Natural killer cell treated with Interleukin-12 subunit alpha and Interleukin-12 subunit beta and Interleukin-15 and Interleukin-18, amount 100 ng/mL, for 72 hours (primary cell): ENCODE measurements at places on chromosomes 2 and 18. TPM values are rescaled to one million over a fixed set of nuclear protein-coding genes. Genes with fewer than 3 reads are reported as not detected.

MAP2 gene
- total RNA-seq, result not detected

NBEAL1 gene
- 12.3 TPM for total RNA-seq

HRH4 gene
- not detected for total RNA-seq

HNRNPLL gene
- 54.5 TPM for total RNA-seq

ASIC4 gene
- 0.12 TPM for total RNA-seq

ERLEC1 gene
- 45.9 TPM for total RNA-seq

- peak; percentile 85 for DNase-seq
Measured at GRCh38 chr2:64325852-64326577, 127.9 kb upstream of the LGALSL start.

GRCh38 chr18:25726298-25726697, 364.1 kb downstream of the SS18 start:
- peak; percentile 72 for DNase-seq

GRCh38 chr2:54531558-54531957, 75.4 kb downstream of the SPTBN1 start:
- no peak for DNase-seq

DNA sequence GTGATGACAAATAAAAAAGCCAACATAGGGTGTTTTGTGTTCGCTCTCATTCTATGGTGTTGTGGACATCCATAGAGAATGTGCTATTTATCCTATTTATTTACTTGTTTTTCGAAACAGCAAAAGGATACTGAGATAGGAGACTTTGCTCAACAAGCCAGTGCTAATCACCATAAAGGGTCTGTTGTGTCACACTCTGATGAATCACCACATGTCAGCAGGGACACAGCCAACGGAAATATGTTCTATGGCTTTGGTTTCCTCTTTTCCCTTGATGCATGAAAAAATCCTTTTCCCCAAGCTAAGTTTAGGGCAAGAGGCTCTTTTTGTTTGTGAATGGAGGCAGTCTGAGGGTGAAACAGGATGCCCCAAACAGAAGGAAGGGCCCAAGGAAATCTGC, 154.3 kb downstream of the RNF152 start:
- DNase-seq, result no peak

DNA sequence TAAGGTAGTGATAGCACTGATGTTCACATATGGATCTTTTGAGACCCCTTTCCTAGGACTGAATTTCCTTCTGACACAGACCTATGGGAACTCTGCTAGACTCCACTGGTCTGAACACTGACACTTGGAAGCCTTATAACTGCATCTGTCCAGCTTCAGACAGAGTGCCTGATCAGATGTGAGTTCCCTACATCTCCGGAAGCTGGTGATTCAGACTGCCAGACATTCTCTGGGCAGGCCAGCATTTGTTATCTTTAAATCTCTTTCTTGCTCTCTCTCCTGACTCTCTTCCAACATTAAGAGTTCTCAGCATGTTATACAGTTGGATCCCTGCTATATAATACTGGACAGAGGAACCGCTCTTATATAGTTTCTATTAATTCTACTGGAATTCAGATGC, 408.5 kb downstream of the ZEB2 start:
- DNase-seq, result no peak

DNA sequence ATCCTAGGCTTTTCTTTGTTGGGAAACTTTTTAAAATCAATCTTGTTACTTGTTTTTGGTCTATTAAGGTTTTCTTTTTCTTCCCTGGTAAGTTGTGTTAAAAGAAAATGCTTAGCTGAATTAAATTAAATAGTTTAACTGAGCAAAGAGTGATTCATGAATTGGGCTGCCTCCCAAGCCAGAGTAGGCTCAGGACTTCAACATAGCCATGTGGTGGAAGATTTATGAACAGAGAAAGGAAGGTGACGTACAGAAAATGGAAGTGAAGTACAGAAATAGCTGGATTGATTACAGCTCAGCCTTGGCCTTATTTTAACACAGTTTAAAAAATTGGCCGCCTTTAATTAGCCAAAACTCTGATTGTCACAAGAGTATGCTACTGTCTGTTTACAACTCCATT, 27.9 kb upstream of the GALNT5 start:
- DNase-seq, result no peak

GRCh38 chr2:27717070-27717795, 53.5 kb downstream of the SLC4A1AP start:
- DNase-seq, result no peak

DNA sequence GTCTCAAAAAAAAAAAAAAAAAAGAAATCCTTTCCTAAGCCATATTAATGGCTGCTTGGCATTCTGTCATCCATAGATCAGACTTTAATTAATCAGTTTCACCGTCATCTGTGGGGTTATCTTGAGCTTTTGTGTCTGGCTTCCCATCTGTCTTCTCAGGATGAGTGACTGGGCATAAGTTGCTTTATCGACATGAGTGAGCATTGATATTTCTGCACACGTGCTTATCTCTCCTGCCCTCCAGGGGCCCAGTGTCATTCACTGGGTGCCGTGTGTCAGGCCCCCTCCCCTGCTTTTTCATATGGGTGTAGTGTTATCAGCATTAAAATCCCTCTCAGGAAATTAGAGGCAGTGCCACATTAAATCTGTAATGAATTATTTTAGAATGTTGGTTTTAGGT, 65.6 kb downstream of the SH3BP4 start:
- DNase-seq, result no peak

- DNase-seq, result no peak
Measured at GRCh38 chr2:694906-695510, 17.8 kb upstream of the TMEM18 start.

DNA sequence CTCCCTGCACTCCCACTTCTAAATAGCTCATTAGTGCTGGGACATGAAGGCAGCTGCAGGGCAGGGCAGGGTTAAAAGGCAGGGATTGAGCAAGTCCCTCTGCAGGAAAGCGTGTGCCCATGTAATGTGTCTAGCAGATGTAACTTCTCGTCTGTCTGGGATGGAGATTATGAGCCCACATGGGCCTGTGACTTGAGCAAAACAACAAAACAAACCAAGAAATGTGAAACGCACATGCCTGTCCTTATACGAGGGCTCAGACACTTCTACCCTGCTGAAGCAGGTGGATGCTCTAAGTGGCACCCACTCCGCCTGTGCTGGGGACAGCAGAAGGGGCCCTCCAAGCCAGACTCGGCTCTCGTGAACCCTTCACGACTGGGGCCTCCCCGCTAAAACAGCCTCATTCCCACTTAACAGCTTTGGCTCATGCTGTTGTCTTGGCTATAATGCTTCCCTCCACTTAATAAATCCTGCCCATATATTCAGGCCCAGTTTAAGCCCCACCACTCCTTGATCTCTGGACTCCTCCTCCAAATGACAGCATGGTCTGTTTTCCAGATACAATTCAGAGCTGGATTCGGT, 40.9 kb downstream of the TMEM247 start:
- no peak for DNase-seq

GRCh38 chr2:134460583-134460998, 206.7 kb downstream of the MGAT5 start:
- no peak for DNase-seq

DNA sequence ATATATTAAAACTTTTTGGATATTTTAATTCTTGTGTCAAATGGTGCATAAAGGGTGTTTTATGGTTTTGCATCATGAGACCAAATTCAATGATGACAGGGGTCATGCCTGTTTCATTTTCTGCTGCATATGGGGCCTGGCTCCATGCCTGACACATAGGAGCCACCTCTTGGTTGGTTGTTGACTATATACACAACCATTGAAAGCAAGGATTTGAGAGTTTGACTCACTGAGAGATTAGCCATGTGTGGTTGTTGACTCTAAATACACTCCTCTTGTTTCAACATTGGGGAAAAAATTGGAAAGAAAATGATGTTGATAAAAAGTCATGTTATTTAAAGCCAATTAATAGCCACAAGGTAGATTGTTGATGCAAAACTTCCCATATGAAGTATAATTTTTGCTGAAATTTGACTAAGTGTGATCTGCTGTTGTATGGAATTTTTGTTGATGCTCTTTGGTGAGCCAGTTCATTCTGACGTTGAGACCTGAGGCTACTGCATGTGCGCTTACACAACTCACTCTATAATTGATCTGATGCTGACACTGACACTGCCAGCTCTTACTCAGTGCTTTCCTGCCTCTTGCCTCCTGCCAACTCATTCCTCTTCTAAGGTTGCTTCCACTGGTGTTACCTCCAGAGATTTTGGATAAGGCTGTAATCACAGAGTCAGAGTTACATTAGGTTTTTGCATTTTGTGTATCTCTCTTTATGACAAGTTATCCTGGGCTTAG, 446.2 kb upstream of the SLC14A2 start:
- no peak for DNase-seq

- DNase-seq, result no peak
Measured at GRCh38 chr18:75202696-75203365, 6.1 kb downstream of the PTGR3 start.

DNA sequence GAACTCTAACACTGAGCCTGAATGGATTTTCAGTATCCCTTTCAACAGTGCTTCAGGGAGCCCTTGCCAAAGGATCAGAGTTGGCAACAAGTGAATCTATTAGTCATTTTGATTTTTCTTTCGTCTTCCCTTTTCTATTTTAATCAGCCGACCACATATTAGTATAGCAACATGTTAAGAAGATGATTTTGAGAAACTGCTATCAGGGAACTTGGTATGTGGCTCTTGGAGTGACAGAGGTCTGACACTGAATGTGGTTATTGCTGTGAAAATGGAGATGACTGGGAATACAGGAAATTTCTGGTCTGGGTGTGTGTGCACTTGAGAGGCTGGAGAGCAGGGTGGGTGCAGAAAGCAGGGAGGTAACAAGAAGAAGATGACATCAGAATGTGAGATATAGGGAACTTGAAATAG, 28.7 kb upstream of the IL1RL1 start:
- DNase-seq, result no peak

DNA sequence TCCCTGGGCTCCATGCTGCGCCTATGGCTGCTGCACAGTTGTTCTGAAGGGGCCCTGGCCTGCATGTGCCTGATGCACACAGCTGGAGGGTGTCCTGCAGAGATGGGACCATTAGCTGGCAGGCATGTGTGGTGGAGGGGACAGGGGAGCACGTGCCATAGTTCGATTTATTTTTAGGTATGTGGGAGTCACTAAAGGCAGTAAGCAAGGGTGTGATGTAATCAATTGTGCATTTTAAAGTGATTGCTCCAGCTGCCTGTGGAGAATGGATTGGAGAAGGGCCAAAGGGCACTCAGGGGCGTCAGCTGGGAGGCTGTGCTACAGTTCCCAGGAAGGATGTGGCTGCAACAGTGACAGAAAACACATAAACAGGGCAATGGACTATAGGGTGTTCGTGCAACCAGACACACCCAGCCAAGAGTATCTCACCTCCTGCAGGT, 205.1 kb downstream of the ARL4C start:
- peak; percentile 63 for DNase-seq

GRCh38 chr18:74068296-74068695, 79.3 kb downstream of the FBXO15 start:
- no peak for DNase-seq

- no peak for DNase-seq
Measured at GRCh38 chr18:64712035-64712434, 563.1 kb upstream of the LINC00305 start.

DNA sequence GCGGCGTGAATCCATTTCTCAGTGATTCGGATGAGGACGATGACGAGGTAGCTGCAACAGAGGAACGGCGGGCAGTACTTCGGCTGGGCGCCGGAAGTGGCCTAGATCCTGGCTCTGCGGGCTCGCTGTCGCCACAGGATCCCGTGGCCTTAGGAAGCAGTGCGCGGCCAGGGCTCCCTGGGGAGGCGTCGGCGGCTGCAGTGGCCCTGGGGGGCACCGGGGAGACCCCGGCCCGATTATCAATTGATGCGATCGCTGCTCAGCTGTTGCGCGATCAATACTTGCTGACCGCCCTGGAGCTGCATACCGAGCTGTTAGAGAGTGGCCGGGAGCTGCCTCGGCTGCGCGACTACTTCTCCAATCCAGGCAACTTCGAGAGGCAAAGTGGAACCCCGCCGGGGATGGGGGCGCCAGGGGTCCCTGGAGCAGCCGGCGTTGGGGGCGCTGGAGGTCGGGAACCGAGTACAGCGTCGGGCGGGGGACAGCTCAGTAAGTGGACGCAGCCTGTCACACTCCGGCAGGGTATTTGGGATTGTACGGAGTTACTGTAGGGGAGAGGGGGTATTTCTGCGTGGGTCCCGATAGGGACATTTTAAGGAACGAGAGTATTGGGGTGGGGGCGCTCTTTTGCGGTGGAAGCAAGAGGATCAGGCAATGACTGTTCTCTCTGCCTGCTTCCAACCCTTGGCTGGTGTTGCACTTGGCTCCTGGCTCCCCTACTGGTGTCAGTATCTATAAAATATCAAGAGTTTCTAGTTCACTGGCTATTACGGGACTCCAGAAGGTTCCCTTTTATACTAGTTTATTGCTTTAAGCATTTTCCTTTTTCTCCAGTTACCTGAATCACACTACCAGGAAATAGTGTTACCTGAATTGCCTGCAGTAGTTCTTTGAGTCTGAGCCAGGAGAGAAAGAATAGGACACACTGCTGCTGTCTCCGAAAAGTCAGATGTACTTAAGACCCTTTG, 772 bp downstream of the RELCH start:
- DNase-seq, result peak; percentile 68

DNA sequence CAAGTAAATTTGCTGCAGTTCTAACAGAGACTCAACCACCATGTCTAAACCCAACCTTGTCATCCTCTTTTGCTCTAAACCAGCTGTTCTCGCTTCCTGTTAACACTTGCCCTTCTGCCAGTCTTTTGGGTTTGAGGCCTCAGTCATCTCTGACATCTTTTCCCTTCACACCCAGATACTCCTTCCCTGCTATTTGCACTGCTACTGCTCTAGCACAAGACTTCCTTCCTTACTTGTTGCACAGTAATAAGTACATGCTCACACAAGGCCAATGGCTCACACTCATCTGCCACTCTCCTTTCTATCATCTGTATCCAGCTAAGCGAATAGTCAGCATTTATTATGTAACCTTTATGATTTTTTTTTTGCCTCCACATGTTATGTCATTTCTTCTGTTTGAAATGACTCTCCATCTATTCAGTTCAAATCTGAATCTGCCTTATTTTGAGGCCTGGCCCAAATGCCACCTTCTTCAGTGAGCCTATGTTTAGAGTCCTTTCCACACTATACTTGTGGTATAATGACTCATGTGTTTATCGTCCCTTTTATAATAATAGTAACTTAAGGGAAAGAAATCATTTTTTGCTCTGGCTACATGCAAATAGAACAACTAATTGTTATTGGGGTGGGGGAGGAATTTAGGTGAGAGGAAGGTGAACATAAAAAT, 22.5 kb upstream of the CDKL4 start:
- DNase-seq, result no peak

- DNase-seq, result no peak
Measured at GRCh38 chr2:174169372-174169771, 79.0 kb downstream of the OLA1 start.

GRCh38 chr18:41828137-41828536, 126.9 kb upstream of the PIK3C3 start:
- no peak for DNase-seq

- no peak for DNase-seq
Measured at GRCh38 chr18:55577812-55578539, 10.0 kb downstream of the TCF4 start.
